ENCODE measurements at places on chromosomes 2 and 18.

- no peak for DNase-seq
Measured at GRCh38 chr18:12750076-12750714, 47.4 kb downstream of the PSMG2 start.

DNA sequence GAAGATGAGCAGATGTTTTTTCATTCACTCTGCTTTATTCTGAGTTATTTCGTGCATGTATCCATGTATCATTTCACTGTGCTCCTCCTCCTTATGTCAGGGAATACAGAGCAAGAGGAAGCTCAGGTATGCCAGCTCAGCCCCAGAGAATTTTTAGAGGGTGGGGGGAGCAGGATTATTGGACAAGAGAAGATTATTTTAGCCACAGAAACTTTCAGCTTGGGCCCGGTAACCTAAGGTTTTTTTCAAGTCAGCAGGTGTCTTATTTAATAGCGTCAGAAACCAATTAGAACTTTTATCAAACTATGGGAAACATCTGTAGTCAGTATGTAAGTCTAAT lies 232.9 kb upstream of the SIX3 start:
- no peak for DNase-seq

DNA sequence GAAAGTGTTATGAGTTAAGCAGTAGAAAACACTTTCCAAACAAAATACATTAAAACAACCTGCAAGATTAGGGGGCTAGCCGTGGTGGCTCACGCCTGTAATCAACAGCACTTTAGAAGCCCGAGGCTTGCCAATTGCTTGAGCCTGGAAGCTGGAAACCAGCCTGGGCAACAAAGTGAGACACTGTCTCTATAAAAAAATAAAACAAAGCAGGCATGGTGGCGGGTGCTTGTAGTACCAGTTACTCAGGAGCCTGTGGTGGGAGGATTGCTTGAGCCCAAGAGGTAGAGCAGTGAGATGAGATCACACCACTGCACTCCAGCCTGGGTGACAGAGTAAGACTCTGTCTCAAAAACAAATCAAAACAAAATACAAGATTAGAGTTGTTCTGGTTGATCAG lies 208.3 kb downstream of the ERBB4 start:
- no peak for DNase-seq

DNA sequence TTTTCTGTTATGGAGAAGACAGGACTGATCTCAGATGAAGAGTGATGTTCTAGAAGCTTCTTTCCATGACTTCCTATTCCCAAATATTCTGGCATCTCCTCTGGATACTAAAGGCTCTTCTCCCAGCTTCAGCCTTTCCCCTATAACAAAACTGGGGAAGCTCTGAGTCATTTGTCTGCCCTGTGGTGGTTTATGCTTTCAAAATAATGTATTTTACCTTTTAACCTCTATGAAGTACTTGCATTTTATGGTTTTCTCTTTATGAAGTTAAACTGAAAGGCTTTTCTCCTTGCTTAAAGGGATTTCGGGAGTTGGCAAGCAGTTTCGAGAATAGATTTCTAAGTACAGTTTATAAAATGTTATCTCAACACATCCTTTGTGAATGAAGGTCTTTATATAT lies 104.4 kb downstream of the TANC1 start:
- no peak for DNase-seq

- no peak for DNase-seq
Measured at GRCh38 chr18:67143028-67143427, 373.5 kb downstream of the DSEL start.

GRCh38 chr2:109150559-109150958 lies 21.6 kb downstream of the SH3RF3 start:
- no peak for DNase-seq

DNA sequence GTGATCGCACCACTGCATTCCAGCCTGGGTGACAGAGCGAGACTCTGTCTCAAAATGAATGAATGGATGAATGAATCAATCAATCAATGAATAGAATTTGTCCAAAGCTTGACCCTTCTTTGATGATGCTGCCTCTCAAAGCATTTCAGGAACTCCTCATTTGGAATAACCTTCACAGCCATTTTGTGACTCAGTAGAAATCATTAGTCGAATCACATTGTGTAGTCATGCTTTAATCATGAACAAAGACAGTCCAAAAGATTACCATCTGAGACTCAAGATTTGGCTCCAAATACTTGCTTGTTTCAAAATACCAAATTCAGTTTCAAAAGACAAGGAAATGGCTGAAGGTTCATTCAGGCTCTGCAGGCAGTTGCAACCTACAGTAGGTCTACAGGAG lies 83.1 kb downstream of the VWA3B start:
- no peak for DNase-seq

- DNase-seq, result peak; percentile 17
Measured at GRCh38 chr2:157596992-157597681, 31.5 kb downstream of the ACVR1C start.

DNA sequence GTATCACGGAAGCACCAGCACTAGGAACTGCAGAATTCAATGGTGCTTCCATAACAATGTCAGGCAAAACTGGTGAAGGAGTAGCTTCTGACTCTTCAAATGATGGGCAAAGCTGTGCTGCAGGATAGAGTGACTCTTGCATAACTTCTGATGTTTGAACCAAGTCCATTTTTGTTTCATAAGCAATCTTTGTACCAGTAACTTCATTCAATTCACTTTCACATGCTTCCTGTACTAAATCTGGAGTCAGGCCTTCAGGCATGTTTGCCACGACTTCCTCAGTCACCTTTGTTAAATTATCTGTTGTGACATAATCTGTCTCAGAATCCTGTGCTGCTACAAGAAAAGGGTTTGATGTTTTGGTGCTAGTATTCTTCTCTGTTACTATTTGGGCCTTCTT lies 24.0 kb downstream of the RTN4 start:
- DNase-seq, result no peak

DNA sequence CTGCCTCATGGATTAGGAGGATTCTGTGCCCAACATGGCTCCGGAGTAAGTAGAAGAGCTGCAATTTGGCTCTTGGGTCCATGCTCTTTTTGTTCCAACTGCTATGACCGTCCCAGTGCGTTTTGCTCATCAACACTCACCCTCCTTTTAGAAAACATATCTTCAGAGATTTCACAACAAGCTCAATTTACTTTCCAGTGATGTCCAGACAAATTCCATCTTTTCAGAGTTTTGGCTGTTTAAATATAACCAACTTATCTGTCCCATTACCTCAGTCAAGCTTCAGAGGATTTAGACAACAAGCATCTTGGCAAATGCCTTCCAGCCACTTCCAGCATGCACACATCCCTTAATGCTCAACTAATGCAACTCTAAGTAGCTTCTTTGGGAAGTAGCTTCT lies 6.9 kb upstream of the SLC14A2 start:
- DNase-seq, result no peak

GRCh38 chr2:81396417-81397019 lies 1092.0 kb upstream of the LRRTM1 start:
- no peak for DNase-seq

DNA sequence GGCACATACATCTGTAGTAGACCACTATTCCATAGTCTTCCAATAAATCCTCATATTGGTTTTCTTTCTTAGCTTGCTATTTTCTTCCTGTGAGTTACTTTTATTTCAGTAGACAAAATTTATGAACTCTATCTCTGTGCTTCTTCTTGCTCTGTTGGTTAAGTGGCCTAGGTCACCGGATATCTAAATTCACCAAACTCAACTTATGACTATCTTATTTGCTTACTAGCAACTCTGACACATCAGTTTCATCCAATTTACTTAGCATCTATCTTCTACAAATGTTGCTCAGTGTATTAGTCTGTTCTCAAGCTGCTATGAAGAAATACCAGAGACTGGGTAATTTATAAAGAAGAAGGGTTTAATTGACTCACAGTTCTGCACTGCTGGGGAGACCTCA lies 432.5 kb upstream of the FSIP2 start:
- DNase-seq, result no peak

DNA sequence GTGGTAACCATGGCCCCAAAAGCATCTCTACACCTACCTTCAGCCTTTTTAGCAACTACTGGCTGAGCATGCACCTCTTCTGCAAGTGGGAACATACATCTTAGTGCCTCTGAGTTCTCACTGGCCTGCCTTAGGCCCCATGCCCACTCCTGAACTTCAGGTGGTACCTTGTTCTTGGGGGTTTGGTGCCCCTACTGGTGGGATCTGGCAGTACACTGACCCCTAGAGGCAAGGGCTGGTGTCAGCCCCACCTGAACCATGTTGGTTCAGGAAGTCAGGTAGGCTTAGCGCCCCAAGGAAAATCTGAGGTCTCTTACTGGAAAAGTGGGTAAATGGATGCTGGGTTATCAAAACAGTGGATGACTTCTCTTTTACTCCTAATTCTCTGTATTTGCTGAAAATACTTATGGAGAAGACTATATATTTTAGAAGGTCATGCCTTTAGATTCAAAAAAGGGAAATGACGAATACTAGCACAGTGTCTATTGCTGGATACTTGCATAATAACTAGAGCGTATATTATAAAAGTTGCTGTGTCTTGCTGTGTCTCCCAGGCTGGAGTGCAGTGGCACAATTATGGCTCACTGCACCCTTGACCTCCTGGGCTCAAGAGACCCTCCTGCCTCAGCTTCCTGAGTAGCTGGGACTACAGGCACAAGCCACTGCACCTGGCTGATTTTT lies 84.6 kb downstream of the RAB31 start:
- DNase-seq, result no peak

- DNase-seq, result no peak
Measured at GRCh38 chr2:71583876-71584275, 130.5 kb downstream of the DYSF start.

DNA sequence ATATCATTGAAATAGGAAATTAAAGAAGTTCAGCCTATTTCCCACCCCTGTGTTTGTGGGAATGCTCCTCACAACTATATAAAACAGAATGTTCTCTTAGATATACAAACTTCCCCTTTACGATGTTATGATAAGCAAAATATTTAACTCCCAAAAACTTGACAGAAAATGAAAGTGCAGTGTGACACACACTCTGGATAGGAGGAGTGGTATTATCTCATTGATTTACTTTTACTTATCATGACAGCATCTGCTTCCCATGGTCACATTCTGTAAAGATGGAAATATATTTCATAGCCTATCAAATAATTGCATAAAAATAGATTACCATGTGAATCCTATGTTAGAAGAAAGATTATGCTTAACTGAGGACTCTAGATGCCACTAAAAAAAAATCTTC lies 96.6 kb upstream of the STK17B start:
- no peak for DNase-seq

- no peak for DNase-seq
Measured at GRCh38 chr2:214899751-214900150, 90.3 kb upstream of the BARD1 start.

GRCh38 chr2:100580367-100581276 lies 17.8 kb downstream of the PDCL3 start:
- peak; percentile 8 for DNase-seq

- no peak for DNase-seq
Measured at GRCh38 chr2:88560619-88561307, 66.5 kb downstream of the EIF2AK3 start.

DNA sequence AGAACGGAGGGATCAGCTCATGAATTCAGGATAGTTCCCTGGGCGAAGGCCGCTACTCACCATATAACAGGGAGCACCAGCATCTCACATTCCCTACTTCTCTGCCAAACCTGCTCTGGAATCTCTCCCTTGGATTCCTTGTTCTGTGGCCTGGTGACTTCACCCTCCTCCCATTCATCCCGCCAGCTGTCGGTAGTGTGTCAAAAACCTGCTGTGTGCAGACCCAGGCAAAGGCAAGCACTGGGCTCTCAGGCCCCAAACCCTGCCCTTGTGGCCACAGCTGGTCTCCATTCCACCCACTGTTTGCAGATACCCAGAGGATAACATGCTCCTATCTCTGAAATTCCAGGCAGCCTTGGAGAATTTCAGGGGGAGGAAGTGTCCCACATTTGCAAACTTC lies 151.6 kb downstream of the CAPN13 start:
- no peak for DNase-seq

GRCh38 chr2:208985644-208986043 lies 438.2 kb upstream of the MAP2 start:
- DNase-seq, result no peak

DNA sequence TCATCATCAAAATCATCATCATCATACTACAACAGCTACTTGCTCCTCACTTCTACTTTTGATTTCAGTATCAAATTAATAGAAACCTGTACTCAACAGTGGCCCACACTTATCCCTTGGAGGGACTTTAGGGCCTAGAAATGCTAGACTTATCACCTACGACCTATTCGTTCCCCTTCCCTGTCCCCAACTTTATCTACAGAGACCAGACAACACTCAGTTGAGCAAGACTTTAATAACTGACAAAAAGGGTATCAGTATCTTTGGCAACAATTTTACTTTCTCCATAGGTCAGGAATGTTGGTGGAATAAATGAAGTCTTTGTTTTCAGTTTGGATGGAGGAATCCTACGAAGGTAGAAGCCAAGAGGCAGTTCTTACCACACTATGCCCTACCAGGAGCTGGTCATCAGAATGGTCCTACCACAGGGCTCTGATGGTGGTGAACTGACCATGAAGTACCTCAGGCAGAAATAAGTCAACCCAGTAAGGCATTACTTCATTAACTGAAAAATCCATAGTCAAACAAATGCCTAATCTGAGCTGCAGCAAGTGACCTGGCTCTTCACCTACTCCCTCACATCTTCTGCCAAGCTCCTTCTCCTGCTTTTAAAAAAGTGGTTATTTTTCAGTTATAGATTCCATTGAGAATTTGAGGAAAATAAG lies 26.6 kb downstream of the MBD2 start:
- no peak for DNase-seq

DNA sequence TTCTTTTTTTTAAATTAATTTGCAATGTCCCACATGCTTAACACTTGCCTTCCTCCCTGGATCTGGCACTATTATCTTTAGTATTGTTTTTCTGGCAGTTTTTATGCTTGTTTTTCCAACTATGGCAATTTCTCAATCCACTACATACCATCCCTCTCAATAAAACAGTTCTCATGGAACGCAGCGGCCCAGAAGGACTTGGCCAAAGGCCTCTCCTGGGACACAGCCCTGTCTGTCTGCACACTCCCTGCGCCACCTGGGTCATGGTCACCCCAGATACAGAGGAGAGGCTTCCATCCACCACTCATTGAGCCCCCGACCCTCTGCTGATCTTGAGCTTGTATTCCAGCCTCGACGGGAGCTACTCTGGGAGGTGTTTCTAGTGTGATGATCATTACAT lies 91.2 kb downstream of the TWIST2 start:
- no peak for DNase-seq

- DNase-seq, result no peak
Measured at GRCh38 chr2:232142049-232142448, 180.5 kb downstream of the DIS3L2 start.

All from effector CD8-positive, alpha-beta T cell (primary cell).